Cardiac septum (tissue), 1 donor: ENCODE measurements at places on chromosomes 11 and 22.

DNA sequence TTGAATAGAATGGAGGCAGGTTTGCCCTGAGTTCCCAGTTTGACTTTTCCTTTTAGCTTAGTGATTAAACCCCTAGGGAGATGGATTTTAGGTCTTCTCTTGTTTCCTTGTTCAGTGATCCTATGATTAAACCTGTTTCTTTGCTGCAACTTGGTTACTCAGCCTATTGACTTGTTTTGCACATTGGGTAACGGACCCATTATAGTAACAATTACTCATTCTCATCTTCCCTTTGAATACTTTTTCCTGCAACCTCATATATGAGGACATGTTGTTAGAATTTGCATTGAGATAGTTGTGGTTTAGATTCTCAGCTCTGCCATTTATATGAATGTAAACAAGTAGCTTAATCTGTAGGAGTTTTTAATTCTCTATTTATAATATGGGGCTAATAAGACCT lies 489.2 kb upstream of the CNTN5 start:
- no peak for DNase-seq

DNA sequence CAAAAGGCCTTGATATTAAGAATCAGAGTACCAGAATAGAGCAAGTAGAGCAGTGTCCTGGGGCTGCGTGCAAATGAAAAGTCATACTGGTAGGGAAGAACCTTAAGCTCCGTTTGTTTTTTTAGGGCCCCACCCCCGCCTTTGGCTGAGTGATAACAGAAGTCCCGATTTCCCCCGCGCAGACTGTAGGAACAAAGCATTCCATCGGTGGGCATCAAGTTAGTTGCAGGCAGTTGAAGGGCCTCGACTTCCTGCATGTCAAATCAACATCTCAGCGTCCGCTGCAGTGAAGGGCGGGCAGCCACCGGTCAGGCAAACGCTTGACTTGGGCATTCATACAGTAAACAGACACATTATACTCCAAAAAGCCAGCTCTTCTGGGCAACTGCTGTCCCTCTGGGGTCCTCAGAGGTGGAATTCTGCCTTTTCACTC lies 11.7 kb downstream of the LRP4 start:
- DNase-seq, result no peak

- no peak for DNase-seq
Measured at GRCh38 chr11:80900265-80900664, 1459.4 kb upstream of the TENM4 start.

GRCh38 chr22:48717076-48717810 lies 1110.4 kb downstream of the BRD1 start:
- peak; percentile 70 for DNase-seq

DNA sequence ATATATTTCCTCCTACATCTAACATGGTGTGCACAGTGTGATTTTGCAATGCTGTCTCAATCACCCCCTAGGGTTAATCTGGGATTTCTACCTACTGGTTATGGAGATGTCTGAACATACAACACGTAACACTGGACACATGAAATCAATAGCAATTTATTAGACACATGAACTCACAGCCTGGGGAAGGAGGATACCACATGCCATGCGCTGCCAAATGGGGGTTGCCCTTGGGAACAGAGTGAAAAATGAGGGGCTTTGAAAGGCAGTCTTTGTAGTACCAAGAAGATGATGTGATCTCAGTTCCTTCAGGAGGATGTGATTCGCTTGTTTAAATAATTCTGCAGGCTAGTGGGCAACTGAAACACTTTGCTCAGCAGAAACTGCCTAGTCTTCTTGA lies 253.6 kb upstream of the LRRC4C start:
- DNase-seq, result no peak

GRCh38 chr11:74492974-74493790 lies at the start of gene LIPT2:
Gene LIPT2, minus strand, starts transcription at chr11:74493724. Its CDS starts 21 bp downstream, at chr11:74493703.
- DNase-seq, result peak; percentile 98

DNA sequence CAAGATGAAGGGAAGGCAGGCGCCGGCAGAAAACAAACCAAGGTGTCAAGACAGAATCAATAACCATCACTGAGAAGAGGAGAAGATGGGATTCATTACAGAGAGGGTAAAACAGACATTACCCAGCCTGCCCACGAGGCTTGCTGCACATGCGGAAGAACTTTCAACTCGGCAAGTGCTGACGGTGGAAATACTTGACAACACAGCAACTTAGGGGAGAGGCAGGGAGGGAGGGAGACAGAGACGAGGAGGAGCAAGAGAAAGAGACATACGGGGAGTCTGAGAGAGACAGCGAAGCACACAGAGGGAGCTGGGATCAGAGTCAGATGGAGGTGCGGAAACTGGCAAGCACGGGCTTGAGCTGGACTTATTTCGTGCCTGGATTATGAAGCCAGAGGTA lies 129.3 kb upstream of the NECTIN1 start:
- no peak for DNase-seq

GRCh38 chr11:59967677-59968394 lies 4.0 kb downstream of the OOSP4A start:
- DNase-seq, result no peak

GRCh38 chr11:69975822-69976221 lies 102.3 kb upstream of the ANO1 start:
- DNase-seq, result no peak

DNA sequence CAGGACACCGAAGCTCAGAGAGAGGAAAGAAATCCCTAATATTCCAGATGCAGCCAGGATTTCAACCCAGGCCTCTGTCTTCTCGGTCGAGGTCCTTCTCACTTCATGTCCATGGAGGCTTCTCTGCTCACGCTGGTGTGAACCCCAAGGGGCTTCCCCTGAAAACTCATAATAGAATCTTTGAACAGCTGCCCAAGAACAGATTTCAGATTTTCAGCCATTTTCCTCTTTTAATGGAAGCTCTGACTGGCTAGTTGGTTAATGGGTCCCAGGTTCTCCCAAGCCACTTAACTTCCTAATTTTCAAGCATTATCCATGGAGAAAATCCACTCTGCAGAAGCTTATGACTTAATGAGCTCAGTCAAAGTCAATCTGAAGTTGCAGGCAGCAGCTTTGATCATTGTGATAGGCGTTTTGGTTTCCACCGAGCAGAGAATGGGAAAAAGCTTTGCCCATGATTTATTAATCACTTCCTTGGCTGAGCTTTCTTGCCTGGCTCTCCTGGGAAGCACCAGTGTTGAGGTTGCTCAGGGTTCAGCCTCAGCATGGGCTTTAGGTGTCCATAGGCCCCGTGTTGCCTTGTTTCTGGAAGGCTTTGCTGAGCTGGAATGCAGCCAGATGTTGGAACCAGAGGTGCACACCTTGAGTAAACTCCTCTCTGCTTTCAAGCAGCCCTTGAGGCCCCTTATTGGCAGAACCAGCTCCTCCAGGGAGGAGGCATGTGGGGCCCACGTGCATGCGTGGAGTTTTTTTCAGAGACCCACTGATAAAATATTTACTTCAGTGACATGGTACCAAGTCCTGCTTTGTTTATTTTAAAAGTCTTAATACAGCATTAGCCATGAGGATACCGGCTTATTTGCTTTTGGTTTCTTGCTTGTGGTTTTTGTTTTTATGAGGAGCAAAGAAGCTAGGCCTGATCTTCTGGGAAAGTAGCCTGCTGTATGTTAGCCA lies 25.5 kb downstream of the LDLRAD3 start:
- DNase-seq, result no peak

DNA sequence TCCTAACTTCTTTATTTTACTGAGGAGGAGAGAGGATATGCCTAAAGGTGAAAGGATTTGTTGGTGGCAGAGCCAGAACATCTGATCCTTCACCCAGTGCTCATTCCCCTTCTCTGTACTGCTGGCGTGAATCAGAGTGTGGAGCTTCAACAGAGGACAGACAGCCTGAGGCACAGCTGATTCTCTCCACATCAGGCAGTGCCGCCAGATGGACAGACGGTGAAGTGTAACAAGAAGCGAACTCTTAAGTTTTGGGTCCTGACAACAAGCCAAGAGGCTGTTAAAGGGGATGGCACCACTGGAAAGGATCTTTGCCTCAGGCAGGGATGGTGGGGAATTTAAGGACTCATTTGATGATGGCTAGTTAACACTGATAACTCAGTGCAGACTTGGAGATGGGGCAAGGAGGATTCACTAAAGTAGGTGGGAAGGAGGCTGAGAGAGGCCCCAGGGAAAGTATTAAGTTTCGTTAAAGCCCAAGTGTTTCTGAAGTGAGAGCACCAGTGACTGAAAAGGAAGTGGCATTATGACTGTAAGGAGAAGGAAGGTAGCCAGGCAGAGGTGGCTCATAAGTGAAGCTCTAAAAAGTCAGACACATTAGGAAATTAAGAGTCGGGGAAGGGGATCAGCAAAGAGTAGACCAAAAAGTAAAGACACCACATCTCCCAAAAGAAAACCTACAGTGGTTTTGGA lies 81.3 kb downstream of the CLPB start:
- DNase-seq, result no peak

GRCh38 chr22:23313791-23314567 lies 133.7 kb downstream of the BCR start:
- DNase-seq, result no peak

GRCh38 chr22:27913162-27913741 lies 5.8 kb downstream of the PITPNB start:
- no peak for DNase-seq
